ENCODE measurements at places on chromosomes 7 and 10.

GRCh38 chr10:102627736-102628293 is 16.5 kb upstream of the TRIM8 start:
- peak; percentile 85 for DNase-seq

DNA sequence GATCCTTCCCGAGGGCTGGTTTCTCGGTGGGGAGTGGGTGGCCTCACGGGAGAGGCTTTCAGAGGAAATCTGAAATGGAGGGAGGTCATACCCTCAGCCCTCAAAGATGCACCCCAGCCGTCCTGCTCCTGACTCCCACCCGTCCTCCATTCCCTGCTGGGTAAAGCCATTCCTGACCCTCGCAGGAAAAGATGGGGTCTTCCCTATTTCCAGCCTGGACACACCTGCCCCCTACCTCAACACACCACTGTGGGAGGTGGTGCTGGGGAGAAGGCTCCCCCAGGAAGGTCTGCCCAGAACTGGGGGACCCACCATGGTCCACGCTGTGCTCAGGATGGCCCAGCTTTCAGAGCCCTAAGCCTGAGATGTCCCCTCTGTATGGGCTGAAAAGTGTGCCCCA is 86.9 kb downstream of the CHST15 start:
- DNase-seq, result no peak

DNA sequence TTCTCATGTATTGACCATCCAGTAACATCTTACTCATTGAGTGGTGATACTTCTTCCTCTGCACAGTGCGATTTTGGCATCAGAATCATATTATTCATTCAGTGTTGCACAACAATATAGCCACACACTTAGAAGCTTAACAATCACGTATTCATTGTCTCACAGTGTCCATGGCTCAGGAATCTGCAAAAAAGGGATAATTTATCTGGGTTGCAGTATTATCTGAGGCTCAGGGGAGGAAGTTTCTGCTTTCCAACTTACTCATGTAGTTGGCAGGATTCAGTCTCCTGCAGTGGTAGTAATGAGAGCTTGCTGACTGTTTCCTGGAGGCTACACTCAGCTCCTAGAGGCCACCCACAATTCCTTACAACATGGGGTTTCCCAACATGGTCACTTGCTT is 803.6 kb downstream of the SORCS1 start:
- peak; percentile 77 for DNase-seq

GRCh38 chr7:5525271-5526099 is 101.9 kb upstream of the TNRC18 start:
- peak; percentile 83 for DNase-seq

DNA sequence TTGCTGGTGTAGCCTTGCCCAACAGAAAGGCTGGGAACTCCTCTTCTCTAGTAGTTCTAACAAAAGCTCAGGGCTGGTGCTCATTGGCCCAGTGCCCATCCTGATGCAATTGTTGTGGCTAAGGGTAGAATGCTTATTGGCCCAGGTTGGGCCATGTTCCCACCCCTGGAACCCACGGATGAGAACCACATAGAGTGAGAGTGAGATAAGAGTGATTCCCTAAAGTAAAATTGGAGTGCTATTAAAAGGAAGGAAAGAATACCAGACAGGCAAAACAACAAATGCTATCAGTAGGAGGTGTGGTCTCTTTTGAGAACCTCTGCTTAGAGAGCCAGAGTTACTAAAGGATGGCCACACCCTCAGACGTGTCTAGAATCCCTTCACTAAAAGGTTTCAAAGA is 49.2 kb downstream of the LGI1 start:
- peak; percentile 48 for DNase-seq

DNA sequence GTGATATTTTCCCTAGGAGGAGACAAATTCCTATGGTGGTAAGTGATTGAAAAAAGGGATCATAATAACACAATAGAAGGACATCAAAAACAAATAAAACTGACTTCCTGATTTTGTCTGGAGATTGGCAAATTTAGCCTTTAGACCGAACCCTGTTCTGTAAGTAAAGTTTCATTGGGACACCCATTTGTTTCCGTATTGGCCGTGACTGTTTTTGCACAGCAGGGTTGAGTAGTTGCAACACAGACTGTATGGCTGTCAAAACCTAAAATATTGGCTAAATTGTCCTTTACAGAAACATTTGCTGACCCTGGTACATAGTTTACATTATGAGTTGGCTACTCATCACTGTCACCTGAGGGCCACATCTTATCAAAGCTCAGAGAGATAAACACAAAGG is 168.6 kb downstream of the PRKCQ start:
- no peak for DNase-seq

DNA sequence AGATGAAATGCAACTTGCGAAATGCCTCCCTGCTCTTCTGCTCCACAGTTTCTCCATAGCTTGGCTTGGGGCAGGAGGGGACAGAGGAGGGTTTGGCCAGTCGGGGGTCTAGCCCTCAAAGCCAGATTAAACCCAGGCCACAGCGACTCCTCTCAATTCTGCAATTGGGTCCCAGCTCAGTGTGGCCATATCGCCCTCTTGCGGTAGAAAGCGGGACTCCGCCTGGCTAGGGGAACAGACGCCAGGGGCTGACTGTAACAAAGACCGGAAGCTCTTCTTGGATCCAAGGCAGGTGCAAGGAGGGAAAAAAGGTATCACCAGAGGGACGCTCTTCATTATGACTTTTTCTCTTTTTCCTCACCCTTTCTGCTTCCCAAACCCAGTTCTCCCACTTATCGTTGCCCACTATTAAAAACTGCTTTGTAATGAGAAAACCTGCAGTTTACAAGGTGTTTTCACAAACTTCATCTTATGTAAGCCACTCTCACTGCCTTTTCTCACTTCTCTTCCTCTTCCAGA is 36.6 kb upstream of the TNPO3 start:
- peak; percentile 66 for DNase-seq

GRCh38 chr7:107017965-107018719 is 26.4 kb upstream of the PRKAR2B start:
- DNase-seq, result no peak

- no peak for DNase-seq
Observed at GRCh38 chr10:13801907-13802288, 215.1 kb downstream of the PRPF18 start.

DNA sequence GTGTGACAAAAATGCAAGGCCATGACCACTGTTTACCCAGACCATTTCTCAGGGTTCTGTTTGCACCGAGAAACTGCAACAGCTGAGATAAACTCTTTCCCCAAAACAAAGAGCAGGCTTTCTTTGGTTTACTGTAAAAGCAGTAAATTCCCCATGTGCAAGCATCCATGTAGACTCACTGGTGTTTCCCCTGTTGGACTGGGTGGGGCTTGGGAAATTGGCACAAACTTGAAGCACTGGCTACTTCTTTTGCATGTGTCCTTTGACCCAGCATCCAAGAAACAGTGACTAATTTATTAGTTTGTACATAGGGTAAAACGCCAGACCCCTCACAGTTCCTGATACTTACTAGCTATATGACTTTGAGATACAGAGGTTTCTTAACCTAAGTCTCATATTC is 12.3 kb downstream of the IQUB start:
- DNase-seq, result no peak

DNA sequence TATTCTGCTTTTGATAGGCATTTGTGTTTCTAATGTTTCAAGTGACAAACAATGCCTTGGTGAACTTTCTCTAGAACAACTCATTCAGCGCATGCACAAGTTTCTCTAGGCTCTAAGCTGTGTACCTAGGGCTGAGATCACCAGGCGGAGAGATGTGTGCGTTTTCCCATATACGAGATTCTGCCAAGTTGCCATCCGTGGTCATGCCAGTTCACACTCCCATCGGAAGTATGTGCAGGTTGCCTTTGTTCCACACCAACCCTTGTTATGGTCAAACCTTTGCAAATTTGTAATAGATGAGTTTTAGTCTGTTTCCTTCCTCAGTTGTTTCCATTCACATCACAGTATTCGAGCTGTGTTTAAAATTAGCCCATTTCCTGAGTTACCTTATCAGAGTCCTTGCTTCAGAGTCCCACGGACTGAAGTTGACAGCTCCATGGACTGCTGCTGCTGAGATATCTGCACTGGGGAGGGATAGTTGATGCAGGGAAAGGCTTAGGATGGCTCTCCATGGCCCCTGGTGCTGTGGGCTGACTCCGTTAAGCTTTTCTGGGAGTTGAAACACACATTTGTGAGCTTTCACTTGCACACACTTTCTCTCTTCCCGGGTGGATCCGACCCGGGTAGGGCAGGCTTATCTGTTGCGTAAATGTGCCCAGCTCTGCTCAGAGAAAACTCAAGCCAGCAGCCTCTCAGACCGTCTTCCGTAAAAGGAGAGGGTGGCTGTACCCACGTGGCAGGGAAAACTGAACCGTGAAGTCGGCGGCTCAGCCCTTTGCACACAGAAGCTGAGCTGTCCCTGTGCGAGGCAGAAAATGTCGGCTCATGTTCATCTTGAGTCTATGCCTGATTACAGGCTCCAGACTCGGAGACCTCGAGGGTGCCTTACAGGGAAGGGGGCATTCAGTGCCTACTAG is 49.4 kb downstream of the HK1 start:
- peak; percentile 55 for DNase-seq

DNA sequence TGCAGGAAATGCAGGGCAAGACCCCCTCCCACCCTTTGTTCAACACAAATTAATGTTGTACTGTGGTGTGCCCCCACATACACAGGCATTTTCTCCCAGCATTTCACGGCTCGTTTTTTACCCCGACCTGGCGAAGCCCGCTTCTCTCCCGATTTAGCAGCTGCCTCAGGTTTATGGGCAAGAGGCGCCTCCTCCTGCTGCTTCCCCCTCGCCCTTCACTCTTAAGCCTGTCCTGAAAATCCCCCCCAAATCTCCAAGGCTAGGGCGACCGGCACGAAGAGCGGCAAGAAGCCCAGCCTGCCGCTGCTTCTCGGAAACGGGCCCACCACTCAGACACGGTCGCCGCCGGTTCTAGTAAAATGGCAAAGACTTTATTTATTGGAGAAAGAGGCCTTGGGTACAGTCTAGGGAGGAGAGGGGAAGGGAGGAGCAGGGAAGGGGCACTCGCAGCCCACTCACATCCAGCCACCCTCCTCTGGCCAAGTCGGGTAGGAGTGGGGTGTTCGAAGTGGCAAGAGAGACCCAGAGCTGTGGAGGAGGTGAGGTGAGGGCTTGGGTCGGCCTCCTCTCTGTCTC is 3.3 kb downstream of the LBX1 start:
- DNase-seq, result no peak

- DNase-seq, result no peak
Observed at GRCh38 chr10:119210633-119211032, 3.3 kb downstream of the GRK5 start.

DNA sequence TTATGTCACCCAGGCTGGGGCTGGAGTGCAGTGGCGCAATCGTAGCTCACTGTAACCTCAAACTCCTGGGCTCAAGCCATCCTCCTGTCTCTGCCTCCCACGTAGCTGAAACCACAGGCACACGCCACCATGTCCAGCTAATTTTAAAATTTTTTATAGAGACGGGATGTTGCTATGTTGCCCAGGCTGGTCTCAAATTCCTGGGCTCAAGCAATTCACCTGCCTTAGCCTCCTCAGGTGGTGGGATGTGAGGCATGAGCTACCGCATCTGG is 123.2 kb upstream of the PARD3 start:
- peak; percentile 12 for DNase-seq

- DNase-seq, result no peak
Observed at GRCh38 chr7:153301936-153302335, 542.4 kb downstream of the ACTR3B start.

DNA sequence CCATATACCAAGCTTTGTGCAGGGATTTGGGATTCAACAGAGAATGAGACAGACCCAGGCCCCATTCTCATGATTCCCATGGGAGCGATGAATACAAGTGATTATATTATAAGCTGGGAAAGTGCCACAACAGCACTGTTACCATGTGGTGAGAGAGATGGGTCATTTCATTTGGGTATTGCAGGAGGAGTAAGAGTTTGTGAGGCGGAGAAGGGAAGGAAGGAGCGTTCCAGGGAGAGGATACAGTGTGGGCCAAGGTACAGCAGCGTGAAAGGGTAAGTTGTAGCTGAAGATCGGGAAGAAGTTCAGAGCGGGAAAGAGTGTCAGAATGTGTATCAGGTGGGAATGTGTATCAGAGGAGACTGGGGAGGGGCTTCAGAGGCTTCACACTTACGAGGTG is 38.5 kb downstream of the GOLGA7B start:
- no peak for DNase-seq

GRCh38 chr7:75599244-75599781 is 107.2 kb downstream of the SPDYE5 start:
- DNase-seq, result peak; percentile 22

DNA sequence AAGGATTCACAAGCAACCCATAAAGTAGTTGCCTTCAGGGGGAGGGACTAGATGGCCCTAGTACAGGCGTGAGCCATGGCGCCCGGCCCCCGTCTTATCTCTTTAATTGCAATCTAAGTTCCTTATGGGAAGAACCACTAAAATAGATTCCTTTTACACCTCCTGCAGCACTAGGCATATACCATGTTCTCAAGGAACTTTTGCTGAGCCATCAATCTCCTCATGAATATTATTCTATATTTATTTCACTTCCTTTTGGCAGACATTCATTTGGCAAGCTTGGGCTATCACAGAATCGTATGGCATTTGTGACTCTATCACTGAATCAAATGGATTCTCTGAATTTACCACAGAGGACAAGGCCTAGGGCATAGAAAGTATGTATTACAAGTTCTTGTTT is 14.8 kb upstream of the DNAJC12 start:
- DNase-seq, result no peak

DNA sequence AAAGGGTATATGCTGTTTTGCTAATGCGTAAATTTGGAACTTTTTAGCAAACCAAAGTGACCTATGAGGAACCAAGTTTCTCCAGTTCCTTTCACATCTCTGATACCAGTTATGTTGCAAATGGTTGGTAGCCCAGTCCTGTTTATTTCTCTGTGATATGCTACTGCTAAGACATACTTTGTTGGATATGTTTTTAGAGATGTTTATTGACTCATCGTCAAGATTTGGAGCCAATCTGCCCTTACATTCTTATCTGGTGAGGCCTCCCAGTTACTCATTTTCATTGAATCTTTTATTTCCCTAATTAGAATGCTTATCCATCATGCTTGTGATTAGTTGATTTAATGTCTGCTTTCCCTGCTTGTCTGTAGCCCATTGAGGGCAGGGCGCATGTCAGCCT is 58.9 kb downstream of the LRGUK start:
- no peak for DNase-seq

DNA sequence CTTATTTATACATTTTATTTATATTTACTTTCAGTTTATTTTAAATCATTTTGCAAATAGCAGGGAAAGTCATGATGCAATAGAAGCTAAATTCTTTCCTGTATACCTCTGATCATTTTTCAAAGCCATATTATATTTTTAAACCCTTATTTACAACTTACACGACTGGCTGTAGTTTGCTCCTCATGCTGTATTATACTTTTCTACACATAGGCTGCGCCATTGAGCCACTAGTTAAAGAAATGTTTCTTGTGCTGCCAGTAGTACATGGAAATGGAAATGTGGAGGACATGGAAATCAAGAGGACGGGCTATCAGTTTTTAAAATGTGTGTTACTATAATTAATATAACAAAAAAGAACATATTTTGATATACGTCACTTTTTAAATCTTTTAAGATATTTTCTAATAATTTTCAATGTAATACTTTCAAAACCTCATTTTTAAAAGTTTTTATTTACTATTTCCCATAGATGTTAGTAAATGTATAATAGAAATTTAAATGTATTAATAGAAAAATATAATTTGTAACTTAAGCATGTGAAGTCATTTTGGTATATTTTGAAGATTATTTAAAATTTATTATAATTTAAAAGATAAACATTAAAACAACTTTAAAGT is 118.5 kb downstream of the VTI1A start:
- DNase-seq, result peak; percentile 81

Measured in fibroblast of skin of scalp (primary cell).